ENCODE measurements at places on chromosomes 7 and 10.
A peak's percentile ranks its signal among the peaks of the same experiment; 100 is the strongest.

- DNase-seq = no peak
Measured at GRCh38 chr10:111158595-111158994, 81.8 kb downstream of the ADRA2A start.

DNA sequence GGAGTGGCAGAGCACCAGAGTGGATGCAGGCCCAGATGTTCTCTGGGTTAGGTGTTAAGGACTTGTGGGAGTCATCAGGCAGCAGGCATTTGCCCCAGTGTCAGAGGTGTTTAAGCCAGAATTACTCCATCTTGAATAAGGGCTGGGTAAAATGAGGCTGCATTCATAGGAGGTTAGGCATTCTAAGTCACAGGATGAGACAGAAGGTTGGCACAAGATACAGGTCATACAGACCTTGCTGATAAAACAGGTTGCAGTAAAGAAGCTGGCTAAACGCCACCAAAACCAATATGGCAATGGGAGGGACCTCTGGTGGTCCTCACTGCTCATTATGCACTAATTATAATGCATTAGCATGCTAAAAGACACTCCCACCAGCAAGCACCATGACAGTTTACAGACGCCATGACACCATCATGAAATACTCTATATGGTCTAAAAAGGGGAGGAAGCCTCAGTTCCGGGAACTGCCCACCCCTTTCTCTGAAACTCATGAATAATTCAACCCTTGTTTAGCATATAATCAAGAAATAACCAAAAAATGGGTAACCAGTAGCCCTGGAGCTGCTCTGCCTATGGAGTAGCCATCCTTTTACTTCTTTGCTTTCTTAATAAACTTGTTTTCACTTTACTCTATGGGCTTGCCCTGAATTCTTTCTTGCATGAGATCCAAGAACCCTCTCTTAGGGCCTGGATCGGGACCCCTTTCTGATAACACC, 882 bp upstream of the LRRC61 start:
- DNase-seq = no peak

DNA sequence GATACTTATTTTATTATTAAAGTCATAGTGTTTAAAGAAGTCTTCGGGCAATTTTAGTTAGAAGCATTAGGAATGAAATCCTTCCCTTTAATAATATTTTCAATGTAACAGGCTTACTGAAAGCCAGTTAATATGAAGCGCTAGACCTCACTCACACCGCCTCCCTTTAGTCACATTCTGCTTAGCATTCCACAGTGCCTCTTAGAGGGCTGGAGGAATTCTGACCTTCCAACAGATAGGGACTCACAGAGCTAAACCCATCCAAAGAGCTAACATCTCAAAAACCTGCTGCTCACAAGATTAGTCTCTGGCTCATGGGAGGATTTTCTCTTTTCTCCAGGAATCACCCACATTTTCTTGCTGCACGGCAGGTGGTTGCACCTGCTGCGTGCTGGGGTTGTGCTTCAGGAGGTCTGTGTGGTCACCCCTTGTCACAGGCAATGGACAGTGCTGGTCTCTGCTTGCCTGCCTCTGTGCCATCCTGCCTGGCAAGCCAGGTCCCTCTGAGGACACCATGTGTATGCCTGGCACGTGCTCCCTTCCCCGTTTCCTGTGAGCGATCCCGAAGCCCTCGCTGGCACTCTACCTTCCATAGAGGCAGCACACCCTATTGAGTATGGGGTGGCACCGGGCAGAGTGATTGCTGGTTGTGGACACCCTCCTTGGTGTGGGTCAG, 91.8 kb downstream of the KLF6 start:
- no peak for DNase-seq

- no peak for DNase-seq
Measured at GRCh38 chr7:77665161-77665560, 31.1 kb upstream of the RSBN1L start.

DNA sequence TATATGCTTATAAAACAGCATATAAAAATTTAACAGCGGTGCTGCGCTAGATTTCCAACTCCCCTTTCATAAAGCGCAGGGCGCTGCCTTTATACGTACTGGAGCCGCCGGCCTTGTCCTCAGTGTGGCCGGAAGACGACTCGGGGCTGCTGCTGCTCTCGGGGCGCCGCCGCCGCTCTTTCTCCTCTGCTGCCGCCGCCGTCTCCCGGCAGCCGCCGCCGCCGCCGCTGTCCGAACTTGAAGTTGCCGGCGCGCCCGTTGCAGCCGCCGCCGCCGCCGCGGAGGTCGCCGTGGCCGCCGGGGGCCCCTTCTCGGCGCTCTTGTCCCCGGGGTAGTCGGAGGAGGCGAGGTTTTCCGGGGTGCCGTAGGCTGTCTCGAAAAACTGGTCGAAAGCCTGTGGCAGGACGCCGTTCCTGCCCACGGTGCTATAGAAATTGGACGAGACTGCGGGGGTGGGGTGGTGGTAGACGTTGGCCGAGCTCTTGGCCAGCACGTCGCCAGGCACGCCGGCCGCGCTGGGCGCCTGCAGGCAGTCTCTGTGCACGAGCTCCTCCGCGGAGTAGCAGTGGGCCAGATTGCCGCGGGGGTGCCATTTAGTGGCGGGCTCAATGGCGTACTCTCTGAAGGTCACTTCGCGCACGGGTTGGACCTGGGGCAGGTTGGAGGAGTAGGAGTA, 557 bp downstream of the HOXA11 start:
- no peak for DNase-seq

GRCh38 chr7:92244808-92245486, 767 bp downstream of the KRIT1 start:
- no peak for DNase-seq

DNA sequence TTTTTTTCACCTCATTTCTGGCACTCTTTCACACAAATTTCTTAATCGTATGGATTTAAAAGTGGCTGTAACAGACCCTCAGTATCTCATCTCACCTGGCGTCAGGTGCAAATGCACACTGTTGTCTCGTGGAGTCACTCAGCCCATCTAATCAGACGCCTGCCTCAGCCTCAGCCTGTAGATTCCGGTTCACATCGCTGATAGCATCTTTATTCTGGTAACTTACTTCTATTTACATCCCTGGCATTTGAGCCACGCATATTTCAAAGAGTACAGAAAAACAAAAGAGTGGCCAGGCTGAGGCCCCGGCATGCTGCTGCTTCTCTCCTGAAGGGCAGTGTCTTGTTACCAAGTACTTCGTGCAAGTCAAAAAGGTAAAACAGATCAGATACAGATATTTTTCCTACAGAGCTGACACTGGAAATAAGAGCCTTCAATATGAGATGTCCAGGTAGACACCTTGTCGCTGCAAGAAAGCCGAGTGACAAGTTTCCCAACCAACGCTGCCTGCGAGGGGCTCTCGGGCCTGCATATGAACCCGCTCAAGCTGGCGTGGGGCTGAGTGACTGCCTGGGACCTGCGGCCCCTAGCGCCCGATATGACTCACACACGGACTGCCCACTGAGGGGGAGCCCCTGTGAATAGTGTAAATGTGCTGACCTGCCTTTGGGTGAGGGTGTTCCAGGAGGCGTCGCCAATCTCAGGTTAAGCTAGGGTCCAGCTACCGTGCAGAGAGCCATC, 4.3 kb downstream of the VIPR2 start:
- DNase-seq = no peak

GRCh38 chr7:84218681-84219080, 24.1 kb upstream of the SEMA3A start:
- DNase-seq = no peak

DNA sequence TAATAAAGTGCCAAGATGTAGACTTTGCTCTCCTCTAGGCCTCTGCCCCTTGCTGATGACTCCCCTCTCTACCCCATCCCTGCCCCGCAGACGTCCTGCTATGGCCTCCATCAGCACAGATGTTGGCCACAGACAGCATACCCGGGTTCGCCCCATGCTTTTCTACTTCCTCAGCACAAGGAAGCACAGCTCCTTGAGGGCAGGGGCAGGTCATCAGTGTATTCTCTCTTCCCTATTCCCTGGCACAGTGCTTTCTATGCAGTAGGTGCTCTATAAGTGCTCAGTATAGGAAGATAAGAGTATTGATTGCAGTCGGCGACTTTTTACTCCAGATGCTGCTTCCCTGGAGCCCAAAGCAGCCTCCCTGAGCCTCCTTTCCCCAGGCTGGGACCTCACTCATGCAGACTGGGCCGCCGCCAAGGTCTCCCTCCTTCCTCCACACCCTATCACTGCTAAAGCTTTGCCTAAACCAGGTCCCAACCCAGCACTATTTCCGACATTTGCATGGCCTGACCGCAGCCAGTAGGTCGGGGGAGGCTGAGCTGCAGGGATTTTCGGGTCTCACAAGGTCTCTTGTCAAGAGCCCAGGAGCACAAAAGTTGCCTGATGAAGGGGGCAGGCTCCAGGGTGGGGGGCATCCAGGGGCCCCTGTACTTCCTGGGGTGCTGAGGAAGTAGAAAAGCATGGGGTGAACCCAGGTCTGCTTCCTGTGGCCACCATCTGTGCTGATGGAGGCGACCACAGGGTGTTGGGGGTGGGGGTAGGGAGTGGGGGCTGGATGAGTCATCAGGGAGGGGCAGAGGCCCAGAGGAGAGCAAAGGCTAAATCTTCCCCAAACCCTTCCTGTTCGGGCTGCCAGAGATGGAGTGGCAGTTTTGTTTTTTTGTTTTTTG, 8.0 kb downstream of the CALHM3 start:
- DNase-seq = peak; percentile 53

DNA sequence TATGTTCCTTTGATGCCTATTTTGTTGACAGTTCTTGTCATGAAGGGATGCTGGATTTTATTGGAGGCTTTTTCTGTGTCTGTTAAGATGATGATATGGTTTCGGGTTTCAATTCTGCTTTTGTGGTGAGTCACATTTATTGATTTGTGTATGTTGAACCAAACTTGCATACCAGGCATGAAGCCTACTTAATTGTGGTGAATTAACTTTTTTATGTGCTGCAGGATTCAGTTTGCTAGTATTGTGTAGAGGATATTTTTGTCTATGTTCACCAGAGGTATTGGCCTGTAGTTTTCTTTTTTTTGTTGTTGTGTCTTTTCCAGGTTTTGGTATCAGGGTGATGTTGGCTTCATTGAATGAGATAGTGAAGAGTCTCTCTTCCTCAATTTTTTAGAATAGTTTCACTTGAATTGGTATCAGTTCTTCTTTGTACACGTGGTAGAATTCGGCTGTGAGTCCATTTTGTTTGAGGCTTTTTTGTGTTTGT, 345.9 kb downstream of the KIF20B start:
- DNase-seq = no peak

- DNase-seq = no peak
Measured at GRCh38 chr7:92061154-92061553, 73.1 kb downstream of the CYP51A1 start.

DNA sequence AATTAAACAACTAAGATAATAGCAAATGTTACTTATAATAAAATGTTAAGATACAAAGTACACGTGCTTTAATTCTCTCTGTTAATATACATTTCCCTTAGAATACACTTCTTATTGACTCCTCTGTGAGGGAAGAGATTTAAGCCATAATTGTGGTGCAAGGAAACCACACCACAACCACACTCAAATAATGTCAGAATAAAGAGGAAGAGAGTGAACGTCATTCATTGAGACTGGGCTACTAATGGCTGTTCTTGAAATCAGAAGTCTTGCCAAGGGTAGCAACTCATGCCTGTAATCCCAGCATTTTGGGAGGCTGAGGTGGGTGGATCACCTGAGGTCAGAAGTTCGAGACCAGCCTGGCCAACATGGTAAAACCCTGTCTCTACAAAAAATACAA, 10.0 kb downstream of the FAM171A1 start:
- DNase-seq = no peak

GRCh38 chr10:79355420-79356017, 8.2 kb downstream of the PPIF start:
- no peak for DNase-seq

GRCh38 chr10:96325719-96326373, 21.6 kb downstream of the DNTT start:
- no peak for DNase-seq

DNA sequence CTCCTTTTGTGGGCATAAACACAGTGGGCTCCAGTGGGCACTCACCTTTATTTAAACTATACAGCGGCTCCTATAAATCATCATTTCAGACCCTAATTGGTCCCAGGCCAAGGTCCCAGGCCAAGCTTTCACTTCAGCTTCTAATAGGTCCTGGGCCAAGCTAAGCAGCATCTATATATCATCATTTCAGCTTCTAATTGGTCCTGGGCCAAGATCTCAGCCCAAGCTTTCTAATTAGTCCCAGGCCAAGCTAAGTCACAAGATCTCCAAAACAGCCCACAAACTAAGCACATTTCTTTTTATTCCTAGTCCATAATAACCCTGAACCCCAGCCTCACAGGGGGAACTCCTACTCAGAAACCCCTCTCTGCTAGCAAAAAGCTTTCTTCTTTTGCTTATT, 47.1 kb downstream of the ZNF680 start:
- DNase-seq = no peak

DNA sequence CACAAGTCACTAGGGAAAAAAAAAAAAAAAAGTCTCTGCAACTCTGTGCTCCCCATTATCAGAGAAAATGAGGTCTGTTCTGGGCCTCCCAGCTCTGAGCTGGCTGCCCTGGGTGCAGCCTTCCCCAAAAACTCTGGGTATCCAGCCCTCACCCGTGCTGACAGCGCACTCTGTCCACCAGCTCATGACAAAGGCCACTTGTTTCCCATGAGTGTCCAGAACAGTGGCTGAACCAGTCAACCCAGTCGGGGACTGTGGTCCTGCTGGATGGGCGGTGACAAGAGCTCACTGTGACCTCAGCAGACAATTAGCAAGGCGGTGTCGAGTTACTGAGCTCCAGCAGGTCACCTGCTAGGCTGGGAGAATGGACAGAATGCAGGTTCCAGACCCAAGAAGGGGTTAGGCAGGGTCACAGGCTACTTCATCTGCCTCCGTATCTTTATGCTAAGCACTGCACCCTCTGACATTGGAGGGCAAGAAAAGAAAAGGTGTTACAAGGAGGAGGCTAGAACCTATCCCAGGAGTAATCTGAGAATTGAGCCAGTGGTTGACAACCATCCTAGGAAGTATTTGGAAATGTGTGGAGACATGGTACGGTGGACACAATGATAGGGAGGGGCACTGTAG, 37.2 kb downstream of the DLG5 start:
- DNase-seq = no peak

- no peak for DNase-seq
Measured at GRCh38 chr7:108838198-108838597, 268.5 kb downstream of the DNAJB9 start.

DNA sequence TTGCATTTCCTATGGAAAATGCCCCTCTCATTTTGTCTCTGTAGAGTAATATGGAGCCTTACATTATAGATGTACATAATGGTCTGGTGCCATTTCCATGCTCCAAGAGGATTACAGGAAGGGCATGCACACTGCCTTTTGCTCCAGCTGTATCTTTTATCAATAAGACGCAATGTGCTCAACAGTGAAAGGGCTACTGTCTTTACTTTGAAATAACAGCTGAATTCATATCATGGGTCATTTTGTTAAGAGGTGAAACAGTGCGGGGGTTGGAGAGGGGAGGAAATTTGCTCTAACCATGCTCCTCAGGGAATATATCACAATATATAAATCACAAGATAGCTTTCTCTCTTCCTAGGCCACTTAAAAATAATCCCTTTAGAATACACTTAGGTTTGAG, 77.7 kb downstream of the ICA1 start:
- no peak for DNase-seq

GRCh38 chr7:71733107-71733870, 601.3 kb downstream of the GALNT17 start:
- peak; percentile 4 for DNase-seq
